ENCODE measurements at places on chromosomes 6 and 20. TPM values are rescaled to one million over a fixed set of nuclear protein-coding genes. Genes with fewer than 3 reads are reported as not detected.

HLA-DPA1 gene
- total RNA-seq, result not detected

PBOV1 gene
- not detected for total RNA-seq

PKIB gene
- total RNA-seq, result 0.78 TPM

ITPR3 gene
- 45.8 TPM for total RNA-seq

DYNLT2 gene
- 0.62 TPM for total RNA-seq

ENPP4 gene
- 0.40 TPM for total RNA-seq

TCF15 gene
- total RNA-seq, result not detected

SOX4 gene
- 11.8 TPM for total RNA-seq

CST4 gene
- total RNA-seq, result not detected

LPA gene
- 0.02 TPM for total RNA-seq

C6orf15 gene
- not detected for total RNA-seq

ARMH2 gene
- total RNA-seq, result not detected

RAB44 gene
- total RNA-seq, result 0.05 TPM

PCK1 gene
- 0.09 TPM for total RNA-seq

MUC21 gene
- not detected for total RNA-seq

DSTN gene
- 688 TPM for total RNA-seq

PDYN gene
- total RNA-seq, result not detected

IP6K3 gene
- 0.14 TPM for total RNA-seq

UBE2V1 gene
- 111 TPM for total RNA-seq

DSP gene
- total RNA-seq, result 32.3 TPM

RSPO3 gene
- total RNA-seq, result 91.7 TPM

MEP1A gene
- total RNA-seq, result not detected

LRRC1 gene
- total RNA-seq, result 5.1 TPM

ADIG gene
- total RNA-seq, result not detected

EYA4 gene
- total RNA-seq, result 9.6 TPM

GDAP1L1 gene
- total RNA-seq, result not detected
